ENCODE measurements at places on chromosomes 1 and 21. TPM values are rescaled to one million over a fixed set of nuclear protein-coding genes. Genes with fewer than 3 reads are reported as not detected.

TNN gene
- not detected for total RNA-seq

- DNase-seq, result no peak
Observed at GRCh38 chr21:41182547-41182946, 14.6 kb downstream of the BACE2 start.

DNA sequence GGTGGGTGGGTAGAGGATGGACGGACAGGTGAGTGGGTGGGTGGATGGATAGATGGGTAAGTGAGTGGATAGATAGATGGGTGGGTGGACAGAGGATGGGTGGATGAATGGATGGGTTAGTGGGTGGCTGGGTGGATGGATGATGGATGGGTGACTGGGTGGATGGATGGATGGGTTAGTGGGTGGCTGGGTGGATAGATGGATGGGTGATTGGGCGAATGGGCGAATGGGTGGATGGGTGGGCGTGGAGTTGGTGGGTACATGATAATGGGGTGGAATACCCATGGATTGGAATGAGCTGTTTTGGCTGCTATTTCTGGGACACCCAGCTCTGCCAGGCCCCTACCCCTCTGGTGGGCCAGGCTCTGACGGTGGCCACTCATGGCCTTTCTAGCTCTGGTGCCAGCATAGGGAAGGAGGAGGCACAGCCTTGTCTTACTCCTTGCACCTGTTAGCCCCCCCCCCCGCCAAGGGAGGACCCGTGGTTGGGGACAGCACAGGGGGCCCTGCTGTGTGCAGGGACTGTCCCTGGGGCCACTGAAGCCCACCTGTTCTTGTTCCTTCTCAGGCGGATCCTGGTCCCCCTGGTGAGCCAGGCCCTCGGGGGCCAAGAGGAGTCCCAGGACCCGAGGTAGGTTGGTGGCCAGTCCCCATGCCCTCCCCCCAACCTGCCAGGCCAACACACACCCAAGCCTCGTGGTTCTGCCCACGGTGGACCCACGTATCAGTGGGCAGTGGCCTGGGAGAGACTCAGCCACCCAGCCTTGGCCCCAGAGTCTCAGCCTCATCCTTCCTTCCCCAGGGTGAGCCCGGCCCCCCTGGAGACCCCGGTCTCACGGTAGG lies 26.4 kb downstream of the COL6A2 start:
- no peak for DNase-seq

GRCh38 chr1:18734461-18735223 lies 104.0 kb downstream of the PAX7 start:
- no peak for DNase-seq

DNA sequence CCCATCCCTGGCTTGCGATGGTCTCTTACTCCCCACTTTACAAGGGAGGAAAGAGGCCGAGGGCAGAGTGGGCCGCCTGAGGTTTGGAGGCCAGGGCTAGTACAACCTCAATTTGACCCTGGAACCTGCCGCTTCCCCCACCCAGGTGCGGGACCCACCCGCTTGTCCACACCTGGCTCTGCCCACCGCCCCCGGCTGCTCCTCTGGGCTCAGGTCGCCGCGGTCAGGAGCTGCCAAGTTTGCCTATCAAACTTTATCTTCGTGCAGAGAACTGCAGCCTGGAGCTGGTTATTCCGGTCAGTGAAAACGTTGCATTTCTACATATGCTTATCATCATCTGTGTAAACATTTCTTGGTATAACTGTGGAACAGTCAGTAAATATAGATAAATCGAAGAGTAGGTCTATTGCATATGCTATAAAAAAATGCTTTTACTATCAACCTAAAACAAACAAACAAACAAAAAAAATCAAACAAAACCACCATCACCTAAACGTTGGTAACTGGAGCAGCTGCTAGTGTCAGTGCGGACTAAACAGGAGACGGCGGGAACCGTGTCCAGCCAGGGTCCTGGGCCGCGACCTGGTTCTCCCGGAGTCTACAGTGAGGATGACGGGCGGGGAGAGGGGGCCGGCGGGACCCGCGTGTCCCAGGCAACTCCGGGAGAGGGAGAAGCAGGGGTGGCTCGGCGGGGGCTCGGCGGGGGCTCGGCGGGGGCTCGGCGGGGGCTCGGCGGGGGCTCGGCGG lies 906 bp upstream of the ADARB1 start:
- no peak for DNase-seq

DNA sequence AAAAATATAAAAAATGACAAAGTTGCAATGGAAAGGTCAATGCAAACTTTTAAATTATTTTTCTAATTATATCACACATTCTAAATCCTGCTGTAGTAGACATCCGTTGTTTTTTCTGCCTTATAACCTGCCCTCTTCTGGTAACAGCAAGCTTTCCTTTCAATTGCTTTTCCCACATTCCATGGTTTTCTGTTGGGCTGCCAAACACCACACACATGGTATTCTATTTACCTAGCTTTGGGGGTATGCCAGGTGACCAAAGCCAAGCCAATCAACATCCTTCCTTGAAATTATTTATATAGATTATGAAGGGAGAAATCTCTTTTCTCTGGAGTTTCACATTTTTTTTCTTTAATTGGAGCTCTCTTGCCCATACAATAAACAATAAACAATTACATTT lies 3.4 kb upstream of the LAMC1 start:
- DNase-seq, result no peak

Measured in activated CD4-positive, alpha-beta memory T cell treated with anti-CD3 and anti-CD28 coated beads, Interleukin-2, amount 10 ng/mL, durations not matched to agents 7 days and 5 days (primary cell).